ENCODE measurements at places on chromosomes 2 and 18.
A peak's percentile ranks its signal among the peaks of the same experiment; 100 is the strongest.

- no peak for DNase-seq
Measured at GRCh38 chr2:168340931-168341330, 93.5 kb upstream of the STK39 start.

DNA sequence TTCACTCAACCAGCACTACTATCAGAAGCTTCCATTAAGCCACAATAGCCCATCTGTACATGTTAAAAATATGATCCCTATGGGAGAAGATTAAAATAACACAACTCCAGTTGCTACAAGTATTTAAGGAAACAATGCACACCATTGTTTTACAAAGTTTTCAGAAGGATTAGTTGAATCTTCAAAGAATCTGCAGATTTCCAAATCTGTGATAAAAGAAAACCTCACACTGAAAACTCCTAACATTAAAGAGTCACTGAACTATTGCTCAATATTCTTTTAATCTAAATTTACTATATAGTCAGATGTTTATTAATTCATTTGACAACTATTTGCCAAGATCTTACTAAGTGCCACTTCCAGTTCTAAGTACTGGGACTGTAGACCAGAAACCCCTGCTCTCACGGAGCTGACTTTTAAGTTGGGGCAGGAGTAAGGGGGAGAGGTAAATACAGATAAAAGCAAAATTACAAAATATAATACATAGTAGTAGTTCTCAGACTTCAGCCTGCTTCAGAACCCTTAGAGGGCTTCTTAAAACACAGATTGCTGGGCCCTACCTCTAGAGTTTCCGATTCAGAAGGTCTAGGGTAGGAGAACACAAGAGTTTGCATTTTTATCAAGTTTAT lies 94.4 kb downstream of the STK39 start:
- DNase-seq, result no peak

- no peak for DNase-seq
Measured at GRCh38 chr2:1741851-1742250, 2.5 kb downstream of the PXDN start.

DNA sequence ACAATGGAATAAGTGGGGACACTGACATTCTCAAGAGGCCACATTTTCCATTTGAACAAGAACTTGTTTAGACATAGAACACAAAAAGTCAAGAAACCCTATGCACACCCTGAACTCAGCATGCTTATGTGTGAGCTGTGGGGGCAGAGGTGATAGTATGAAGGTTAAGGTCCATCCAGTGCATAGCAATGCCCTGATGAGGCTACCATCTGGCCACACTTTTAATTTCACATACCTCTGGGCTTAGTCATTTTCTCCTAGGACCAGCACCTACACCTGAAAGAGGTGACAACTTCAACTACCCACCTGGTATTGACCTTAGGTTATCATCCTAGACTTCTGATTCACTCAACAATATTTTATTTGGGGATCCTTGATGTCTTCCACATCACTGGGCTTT lies 139.8 kb downstream of the PIK3C3 start:
- no peak for DNase-seq

- no peak for DNase-seq
Measured at GRCh38 chr2:96959406-96960110, 26.8 kb downstream of the FAM178B start.

DNA sequence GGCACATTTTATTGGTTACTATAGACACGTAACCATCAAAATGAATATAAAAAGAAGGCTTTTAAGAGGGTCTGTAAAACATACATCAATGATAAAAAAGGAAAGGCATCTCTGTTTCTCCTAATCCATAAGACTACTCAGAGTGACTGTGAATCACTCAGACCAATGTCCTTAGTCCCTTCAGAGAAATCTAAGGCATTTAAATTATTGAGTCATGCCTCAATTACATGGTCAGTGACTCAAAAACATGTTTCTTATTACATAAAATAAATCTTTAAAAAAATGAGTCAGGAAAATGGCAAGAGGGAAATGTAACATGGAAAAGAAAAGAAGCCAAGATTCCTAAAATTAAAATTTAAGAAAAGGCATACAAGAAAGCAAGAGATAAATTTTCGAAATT lies 146.6 kb downstream of the ERBB4 start:
- DNase-seq, result no peak

GRCh38 chr2:19312949-19313348 lies 45.5 kb downstream of the OSR1 start:
- no peak for DNase-seq

- DNase-seq, result no peak
Measured at GRCh38 chr2:160335441-160335840, 135.4 kb upstream of the ITGB6 start.

- no peak for DNase-seq
Measured at GRCh38 chr2:48209214-48209885, 303.1 kb upstream of the FBXO11 start.

GRCh38 chr2:218895759-218896500 lies 15.3 kb downstream of the WNT10A start:
- DNase-seq, result no peak

- no peak for DNase-seq
Measured at GRCh38 chr2:50729306-50730049, 302.5 kb downstream of the NRXN1 start.

DNA sequence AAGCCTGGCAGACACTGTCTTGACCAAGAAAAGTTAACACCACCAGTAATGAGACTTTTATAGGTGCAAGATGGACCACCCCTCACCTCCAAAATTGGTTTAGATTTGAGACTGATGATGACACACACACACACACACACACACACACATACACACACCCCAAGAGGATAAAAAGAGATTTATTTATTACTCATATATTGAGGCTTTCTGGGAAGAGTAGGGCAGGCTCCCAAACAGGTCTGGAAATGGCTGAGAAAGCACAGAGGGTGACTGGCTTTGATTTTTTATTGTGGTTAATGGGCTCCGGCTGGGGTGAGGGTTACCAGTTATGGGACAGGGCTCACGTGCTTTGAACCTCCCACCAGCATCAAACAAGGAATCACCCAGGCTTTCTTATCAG lies 54.2 kb upstream of the ADAM23 start:
- no peak for DNase-seq

DNA sequence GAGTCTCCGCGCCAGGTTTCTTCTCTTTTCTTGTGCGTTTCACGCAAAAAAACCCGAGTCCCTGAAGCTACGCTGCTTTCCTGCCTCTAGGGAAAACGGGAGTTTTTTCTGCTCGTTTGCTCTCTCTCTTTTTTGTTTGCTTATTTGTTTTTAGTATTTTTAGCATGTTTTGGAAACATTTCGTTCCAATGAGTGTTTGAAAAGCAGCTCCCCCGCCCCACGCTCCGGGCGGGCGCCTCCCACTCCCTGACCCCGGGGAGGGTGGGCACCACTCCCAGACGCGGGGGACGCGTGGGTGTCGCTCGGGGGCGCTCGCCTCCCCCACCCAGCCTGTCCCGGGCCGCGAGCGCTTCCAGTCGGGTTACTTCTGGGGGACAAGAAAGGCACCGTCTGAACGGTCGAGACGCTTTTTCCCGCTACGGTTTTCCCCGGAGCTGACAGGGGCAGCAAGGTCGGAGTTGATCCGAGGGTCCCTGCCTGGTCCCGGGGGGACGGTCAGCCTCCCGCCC lies 446 bp upstream of the EFHD1 start:
- peak; percentile 87 for DNase-seq

- no peak for DNase-seq
Measured at GRCh38 chr18:23857756-23858155, 156.8 kb upstream of the TTC39C start.

GRCh38 chr2:144082327-144082726 lies 437.6 kb downstream of the ZEB2 start:
- no peak for DNase-seq

- no peak for DNase-seq
Measured at GRCh38 chr2:24021122-24021998, 11.5 kb downstream of the MFSD2B start.

GRCh38 chr18:60421356-60422118 lies 49.0 kb upstream of the MC4R start:
- no peak for DNase-seq

DNA sequence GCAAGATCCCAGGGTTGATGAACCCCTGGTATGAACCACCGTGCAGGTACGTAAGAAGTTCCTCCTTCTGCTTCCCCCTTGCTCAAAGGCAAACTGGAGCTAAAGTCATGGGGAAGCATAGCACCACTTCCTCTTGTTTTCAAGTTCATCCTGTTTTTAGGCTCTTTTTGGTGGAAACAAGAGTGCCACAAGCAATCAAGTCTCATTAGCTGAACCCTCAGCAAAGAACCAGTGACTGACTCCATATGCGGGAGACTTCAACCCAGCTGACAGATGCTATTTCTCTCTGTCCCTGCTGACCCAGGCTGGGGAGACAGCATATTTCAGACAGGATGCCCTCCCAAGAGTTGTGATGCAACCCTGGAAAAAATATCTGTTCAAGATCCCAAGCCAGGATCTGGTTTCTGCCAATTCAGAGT lies 47.7 kb downstream of the BCL2 start:
- no peak for DNase-seq

DNA sequence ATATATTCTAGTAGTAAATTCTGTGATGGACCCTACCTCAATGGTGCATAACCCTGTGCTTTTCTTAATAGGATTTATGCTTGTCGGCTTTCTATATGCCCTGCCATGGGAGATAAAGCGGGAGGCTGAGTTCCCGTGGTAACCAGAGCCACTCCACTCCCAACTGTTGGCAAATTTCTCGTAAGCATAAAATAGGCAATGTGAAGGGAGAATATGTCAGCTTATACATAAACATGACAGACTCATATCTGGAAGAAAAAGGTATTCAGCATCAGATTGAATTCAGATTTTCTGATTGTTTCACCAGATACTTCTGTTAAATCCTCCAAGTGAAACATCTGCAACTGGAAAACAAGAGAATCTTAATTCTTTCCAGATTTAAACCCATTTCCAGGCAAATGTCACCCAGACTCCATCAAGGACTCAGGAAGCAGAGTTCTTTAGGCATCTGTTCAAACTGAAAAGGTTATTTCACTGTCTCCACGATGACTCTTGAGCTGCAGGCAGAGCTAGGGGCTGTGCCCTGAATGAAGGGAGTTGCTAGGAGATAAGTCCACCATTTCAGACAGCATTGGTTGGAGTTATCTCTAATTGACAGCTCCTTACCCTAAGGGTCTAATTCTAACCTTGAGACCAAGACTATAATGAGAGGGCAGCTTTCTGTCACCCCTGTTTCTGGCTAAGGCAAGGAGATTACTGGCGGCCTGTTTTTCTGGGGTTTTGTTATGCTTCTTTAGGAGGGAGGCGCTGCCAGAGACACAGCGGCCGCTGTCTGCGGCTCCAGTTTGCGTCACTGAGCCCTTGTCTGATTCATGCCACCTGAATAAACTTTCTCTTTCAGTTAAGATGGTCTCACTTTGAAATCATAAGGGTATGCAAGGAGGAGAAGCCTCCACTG lies 381.3 kb downstream of the SOX11 start:
- DNase-seq, result no peak

DNA sequence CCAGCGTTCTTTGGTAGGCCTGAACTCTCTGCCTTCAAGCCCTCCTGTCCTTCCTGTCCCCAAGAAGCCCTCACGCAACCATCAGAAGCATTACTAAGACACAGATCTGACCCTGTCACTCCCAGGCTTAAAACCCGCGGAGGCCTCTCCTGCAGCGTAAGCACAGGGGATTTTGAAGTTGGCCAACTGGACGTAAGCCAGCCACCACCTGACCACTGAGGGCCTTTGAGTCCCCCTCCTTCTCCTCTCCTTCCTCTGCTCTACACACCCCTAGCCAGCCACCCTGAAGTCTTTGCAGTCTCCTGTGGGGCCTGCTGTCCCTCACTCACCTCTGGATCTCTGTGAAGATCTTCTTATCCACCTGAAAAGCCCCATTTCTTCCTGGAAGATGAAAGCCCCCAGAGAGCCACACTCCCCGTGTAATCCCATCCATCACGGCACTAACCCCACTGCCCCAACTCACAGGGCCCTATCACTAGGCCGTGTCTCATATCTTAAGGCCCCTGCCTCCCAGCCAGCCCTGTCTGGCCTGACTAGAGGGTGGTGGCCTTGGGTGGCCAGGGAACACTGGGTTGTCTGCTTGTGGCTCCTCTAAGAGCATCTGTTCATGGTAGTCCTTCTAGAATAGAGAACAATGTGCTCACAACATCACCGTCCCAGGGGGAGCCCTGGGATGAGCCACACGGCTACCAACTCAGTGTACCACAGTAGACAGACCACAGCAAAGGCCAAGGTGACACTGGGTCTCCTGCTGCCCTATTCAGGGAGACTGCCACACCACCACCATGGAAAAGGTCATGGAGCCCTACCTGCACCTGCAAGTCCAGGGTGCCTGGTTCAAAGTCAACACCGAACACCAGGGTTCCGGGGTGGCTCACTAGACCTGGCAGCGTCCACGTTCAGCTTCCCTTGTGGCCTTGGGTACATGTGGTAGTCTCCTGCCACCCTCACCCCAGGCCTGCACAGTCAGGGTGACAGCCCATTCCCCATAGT lies 191.6 kb downstream of the ZBTB7C start:
- no peak for DNase-seq

GRCh38 chr2:105072039-105072438 lies 34.2 kb downstream of the MRPS9 start:
- no peak for DNase-seq

GRCh38 chr2:228700638-228701037 lies 519.2 kb upstream of the SPHKAP start:
- DNase-seq, result no peak

DNA sequence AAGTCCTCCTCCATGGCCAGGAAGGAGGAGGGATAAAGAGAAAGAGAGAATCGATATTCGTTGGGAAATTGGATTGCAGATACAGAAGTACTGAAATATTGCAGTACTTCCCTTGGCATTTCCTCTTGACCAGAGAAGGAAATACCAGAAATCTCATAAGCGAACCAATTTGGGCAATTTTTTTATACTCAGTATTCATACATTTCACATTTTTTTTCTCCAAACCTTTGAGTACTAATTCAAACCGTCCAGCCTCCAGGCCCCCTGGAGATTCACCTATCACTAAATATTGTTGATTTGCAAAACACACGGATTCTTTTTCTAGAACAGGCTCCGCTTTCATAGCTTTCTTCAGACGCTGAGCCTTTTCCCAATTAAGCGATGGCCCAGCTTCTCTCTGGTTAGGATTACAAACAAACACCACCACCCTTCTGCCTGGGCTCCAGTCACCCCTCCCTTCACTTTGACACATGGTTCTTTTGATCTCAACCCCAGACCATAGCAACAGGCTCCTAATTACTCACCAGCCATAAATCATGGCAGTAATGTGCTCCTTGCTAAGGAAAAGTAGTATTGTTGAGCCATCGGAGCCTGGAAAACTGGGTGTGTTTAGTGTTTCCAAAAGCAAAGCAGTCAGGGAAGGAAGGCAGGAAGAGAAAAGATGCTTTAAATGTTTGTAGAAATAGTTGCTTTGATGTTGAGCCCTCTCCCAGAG lies 138.4 kb upstream of the CCDC68 start:
- DNase-seq, result no peak

DNA sequence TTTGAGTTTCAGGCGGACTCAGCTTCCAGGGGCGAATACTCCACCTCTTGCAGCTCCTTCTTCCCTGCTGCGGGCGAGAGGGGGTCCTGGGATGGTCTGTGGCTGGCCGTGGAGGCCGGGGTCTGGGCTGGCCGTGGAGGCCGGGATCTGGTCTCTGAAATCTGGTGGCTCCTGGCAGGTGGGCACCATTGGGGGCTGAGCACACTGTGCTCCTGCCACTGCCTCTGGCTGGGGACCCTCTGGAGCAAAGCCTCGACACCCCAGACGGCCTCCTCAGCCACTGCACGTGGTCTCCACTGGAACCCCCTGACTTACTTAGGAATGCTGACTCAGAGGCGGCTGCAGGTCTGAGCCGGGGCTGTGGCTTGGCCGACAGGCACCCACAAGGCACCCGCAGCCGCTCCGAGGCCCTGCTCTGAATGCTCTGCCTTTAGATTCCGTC lies 100.1 kb upstream of the ALKAL2 start:
- no peak for DNase-seq
